ENCODE measurements at places on chromosomes 1 and 21.

- no peak for DNase-seq
Observed at GRCh38 chr1:221644145-221644448, 97.8 kb downstream of the DUSP10 start.

- DNase-seq = peak; percentile 12
Observed at GRCh38 chr1:182143154-182143657, 81.7 kb upstream of the ZNF648 start.

DNA sequence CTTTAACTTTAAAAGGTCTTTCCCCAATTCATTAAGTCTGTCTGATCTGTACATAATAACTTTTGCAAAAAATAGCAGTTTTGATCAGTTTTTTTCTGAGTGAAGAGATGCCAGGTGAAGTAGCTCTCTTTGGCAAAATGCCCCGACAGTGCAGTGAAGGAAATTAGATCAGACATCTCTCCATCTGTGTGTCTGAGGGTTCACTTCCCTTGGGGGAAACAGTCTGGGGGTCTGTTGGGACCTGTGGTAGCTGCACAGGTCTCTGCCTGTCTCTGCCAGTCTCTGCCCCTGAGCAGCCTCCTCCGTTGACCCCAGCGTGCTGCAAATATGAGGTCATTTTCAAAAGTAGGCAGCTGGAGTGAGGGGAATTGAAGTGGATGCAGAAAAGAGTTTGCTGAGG lies 54.5 kb downstream of the TBCE start:
- no peak for DNase-seq

DNA sequence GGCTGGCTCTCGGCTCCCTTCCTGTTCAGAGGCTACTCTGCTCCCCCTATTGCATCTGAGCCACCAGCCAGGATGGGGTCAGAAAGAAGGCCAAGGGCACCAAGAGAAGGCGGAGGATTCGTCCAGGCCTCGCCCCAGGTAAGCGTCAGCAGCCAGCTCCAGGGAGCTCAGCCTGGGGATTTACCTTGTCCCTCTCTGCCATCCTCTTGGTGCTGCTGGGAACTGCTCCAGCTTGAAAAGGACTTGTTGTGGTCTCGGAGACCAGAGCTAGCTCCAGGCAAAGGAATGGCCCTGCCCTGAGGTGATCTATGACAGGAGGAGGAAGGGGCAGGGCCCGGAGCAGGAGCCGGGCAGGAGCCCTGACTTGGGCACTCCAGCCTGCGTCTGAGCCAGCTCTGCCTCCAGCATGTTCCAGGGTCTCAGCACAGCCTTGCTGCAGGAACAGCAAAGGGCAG lies 113.7 kb upstream of the IFFO2 start:
- no peak for DNase-seq

DNA sequence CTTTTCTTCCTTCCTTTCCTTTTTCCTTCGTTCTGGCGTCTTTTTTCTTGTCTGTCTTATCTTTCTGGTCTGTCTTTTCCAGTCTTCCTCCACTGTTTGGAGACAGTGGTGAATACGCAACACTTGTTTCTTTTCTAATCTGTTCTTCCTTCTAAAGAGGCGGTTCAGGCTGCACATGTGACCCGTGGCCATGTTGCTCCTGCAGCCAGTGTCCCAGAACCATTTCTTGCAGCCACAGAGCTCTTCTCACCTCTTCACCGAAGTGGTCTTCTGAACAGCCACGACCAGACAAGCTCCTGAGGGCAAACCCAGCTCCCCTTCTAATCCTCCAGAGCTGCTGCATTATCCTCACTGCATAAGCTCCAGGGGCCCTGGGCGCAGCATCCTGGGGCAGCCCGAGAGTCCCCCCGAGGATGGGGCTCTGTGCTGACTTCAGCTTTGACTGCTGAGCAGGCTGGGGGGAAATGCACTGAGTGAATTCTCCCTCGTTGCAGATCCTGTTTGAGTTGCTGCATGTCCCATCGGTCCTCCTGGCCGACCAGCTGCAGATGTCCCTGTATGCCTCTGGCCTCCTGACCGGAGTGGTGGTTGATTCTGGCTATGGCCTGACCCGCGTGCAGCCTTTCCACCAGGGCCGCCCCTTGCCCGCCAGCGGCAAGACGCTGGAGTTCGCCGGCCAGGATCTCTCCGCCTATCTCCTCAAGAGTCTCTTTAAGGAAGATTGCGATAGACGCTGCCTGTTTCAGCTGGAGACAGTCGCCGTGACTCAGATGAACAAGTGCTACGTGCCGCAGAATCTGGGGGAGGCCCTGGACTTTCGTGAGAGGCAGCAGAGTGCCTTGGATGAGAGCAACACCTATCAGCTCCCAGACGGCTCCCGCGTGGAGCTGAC lies 70.4 kb downstream of the ACTL8 start:
- DNase-seq = no peak

GRCh38 chr1:77015748-77016341 lies 148.6 kb downstream of the ST6GALNAC5 start:
- no peak for DNase-seq

DNA sequence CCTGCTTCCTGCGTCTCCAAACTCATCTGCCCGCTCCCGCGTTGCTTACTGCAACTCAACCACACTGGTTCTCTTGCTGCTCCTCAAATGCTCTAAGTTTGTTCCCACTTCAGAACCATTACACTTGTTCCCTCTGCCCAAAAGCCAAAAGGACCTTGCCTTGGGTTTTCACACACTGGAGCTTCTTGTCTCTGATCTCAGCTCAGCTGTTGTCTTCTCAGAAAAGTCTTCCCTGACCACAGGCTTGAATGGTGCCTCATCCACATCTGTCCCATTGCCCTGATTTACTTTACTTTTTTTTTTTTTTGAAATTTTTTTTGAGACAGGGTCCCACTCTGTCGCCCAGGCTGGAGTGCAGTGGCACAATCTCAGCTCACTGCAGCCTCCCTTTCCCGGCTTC lies 44.3 kb upstream of the SYT14 start:
- DNase-seq = no peak

GRCh38 chr1:180266275-180267210 lies 36.5 kb downstream of the LHX4 start:
- DNase-seq = no peak

DNA sequence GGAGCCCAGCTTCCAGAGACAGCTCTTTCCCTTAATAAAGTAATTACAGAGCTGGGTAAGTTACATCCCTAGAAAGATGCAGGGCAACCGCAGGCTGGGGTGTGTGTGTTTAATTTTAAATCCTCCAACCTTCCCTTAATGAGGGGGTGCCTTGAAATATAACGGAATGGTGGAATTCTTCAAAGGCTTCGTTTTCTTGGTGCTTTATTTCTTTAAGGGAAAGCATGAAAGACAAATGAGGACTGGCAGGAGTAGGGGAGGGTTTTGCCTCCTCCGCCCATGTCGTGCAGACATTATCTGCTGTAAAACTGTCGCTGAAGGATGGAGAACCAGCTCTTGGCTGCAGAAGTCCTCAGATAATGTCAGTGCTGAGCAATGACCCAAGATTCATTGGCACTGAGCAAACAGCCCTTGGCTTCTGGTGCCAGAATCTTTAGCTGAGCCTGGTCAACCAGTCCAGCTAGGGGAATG lies 15.5 kb downstream of the SLC6A17 start:
- no peak for DNase-seq

- no peak for DNase-seq
Observed at GRCh38 chr1:16286122-16286521, 49.1 kb upstream of the CPLANE2 start.

- DNase-seq = no peak
Observed at GRCh38 chr1:14800014-14800413, 201.5 kb downstream of the KAZN start.

- no peak for DNase-seq
Observed at GRCh38 chr1:153796786-153797659, 21.8 kb downstream of the SLC27A3 start.

GRCh38 chr1:113846391-113847035 lies 25.0 kb downstream of the PTPN22 start:
- DNase-seq = no peak

GRCh38 chr1:154186852-154187501 lies 4.9 kb downstream of the TPM3 start:
- DNase-seq = no peak

DNA sequence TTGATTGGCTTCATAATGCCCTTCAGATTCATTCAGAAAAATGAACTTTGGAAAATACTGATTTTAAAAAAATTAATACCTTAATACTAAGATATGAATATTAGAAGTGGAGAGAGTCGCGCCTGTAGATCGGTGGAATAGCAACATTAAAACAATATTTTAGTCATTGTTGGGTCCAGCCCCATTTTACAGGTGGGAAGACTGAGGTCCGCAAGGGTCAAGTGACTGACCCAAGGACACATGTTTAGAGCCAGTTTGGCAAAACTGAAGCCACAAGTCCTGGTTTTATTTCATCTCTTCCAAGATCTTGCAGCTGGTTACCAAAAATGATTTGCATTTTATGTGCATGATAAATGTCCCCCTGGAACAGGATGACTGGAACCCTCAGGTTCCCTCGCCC lies 113.6 kb upstream of the TMEM51 start:
- no peak for DNase-seq

DNA sequence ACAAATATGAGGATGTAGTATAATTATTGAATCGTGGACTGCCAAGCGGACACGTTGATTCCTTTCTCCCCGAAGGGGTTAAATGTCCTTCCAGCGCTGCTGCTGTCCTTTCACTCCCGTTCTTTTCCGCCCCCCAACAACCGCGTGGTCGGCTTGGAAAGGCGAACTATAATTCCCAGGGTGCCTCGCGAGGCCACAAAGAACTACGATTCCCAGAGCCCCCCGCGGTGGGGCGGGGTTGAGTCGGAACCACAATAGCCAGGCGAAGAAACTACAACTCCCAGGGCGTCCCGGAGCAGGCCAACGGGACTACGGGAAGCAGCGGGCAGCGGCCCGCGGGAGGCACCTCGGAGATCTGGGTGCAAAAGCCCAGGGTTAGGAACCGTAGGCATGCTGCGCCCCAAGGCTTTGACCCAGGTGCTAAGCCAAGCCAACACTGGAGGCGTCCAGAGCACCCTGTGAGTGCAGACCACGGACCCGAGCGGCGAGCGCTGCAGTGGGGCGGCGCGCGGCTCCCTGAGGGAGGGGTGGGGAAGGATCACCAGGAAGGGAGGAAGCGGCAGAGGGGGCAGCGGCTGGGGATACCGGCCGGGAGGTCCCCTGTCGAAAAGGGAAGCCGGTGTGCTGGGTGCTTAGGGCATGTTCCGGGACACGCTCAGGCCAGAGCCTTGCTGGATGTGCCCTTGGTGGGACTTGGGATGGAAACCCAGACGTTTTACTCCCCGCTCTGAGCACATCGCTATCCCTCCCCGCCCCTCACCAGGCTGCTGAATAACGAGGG lies at the start of gene LAMTOR2:
Gene LAMTOR2 (plus strand): TSS at position 283 of the 781 bp plus-strand sequence. CDS start 108 bp downstream, at position 391.
- peak; percentile 68 for DNase-seq

GRCh38 chr1:89809556-89809955 lies 11.3 kb upstream of the LRRC8D start:
- DNase-seq = no peak

DNA sequence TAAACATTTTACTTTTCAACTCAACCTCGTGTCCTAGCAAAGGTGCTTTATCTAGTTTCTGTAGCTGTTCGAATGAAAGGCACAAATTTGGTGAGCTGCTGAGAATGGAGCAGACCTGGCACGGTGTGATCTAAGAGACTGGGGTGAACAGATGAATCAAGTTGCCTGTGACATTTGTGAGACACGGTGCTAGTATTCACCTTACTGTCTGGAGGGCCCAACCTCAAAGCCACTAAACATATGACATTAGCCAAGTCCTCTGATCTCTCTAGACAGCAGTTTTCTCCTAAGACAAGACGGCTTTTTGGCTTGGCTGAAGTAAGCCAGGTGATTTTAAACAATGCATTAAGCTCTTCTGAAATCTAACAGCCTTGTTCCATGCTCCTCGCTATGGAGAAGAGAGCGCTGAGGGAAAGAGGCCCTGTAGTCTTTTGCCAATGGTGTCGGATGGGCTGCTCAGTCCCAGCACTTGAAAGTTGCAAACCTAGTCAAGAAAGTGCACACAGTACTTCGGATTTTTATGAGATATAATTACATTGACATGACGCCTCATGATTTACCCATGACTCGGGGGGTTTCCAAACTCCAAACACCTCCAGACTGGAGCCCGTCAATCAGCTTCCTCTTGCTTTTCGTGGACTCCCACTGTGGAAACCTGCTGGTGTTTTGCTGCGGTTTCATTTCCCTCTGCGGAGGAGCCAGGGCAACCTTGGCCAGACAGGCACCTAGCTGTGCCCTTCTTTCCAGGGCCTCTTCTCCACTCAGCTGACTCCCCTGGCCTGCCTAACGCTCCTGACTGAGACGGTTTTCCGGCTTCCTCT lies 794 bp upstream of the TOR3A start:
- DNase-seq = no peak

GRCh38 chr1:169511316-169512005 lies 25.7 kb upstream of the SLC19A2 start:
- DNase-seq = peak; percentile 53

GRCh38 chr1:45037456-45037855 lies 25.4 kb downstream of the UROD start:
- no peak for DNase-seq

DNA sequence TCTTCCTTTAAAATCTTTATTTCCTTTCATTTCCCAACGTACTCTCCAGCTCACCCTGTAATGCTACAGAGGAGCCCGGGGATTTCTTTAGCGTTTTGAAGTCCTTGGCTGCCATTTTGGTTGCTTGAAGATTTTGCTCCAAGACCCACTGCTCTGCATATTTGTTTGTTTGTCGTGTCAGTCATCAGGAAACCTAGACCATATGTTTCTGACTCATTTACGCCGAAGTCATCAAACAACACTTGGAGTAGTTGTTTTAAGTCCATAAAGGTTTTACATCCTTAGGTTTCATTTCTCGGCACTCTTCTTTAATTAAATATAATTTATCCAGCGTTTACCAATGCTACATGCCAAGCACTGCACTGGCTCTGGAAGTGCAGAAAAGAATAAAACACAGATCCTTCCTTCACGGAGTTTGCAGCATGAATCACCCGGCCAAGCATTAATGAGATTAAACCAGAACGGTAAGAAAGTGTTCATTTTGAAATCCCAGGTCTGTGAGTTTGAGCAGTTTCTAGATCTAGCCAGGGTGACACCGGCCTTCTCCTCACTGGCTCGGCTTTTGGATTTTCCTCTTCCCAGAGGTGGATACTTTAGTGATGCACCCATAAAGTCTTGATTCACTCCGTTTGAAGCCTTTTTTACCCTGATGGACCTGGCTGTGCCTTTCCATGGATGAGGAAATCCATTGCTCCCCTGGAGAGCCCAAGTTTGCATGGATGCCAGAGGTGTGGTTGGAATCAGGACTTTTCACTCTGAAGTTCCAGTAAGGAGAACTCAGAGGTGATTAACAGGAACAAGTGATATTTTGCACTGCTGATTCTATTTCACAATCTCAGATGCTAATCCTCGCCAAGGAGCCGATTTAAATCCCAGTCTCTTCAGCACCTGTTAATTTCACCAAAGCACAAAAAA lies 109.3 kb downstream of the KAZN start:
- DNase-seq = no peak

GRCh38 chr1:175822580-175822979 lies 79.2 kb upstream of the TNR start:
- no peak for DNase-seq

DNA sequence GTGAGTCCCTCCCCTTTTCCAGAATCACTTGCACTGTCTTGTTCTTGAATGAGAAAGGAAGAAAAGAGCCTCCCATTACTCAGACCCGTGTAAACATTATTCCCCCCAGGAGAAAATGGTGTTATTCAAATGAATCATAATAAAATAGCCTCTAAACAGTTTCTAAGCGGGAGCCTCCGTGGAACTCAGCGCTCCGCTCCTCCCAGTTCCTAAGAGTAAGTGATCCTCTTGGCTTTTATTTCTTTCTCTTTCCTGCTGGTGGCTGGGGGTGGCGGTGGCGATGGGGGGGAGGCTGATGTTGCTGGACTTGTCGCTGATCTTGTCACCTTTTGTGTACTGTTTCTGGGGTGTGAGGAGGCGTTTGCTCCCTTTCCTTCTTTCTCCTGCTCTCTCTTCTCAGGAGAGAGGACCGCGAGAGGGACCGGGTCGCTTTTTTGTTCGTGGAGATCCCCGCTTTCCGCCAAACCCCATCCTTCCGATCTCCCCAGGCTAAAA lies 781 bp downstream of the PROX1 start:
- no peak for DNase-seq
